ENCODE measurements at places on chromosomes 1 and 21.

DNA sequence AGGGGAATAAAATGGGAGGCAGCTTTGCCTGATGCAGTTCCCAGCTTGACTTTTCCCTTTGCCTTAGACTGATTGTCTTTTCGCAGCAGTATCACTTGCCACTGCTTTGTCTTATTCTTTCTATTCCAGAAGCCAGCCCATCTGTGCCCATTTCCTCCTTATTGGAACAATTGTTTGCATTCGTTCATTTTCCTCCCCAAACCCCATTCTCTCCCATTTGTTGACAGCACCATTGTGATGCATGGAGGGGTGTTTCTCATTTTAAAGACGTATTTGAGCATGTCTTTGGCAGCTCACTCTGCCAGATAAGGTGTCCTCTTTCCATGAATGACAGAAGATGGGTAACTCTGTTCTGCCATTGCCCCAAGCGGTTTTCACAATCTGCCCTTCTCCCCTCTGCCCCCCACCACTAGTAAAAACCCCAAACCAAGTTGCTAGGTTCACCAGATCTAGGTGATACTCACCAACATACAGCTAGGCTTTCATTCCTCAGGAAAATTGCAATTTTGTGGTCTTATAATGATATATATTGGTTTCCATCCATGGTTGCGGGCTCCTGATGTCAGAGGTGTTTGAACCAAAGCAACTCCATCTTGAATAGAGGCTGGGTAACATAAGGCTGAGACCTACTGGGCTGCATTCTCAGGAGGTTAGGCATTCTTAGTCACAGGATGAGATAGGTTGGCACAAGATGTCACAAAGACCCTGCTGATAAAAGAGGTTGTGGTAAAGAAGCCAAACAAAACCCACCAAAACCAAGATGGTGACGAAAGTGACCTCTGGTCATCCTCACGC is 30.8 kb downstream of the SERBP1 start:
- no peaks in the 10 kb centered on the region for H3K27me3 ChIP-seq
- H3K27ac ChIP-seq = peak overlapping the region; percentile 49
- no peak overlapping the region for H3K4me3 ChIP-seq
- H3K4me1 ChIP-seq = peaks cover 11% of the 10 kb centered on the region

DNA sequence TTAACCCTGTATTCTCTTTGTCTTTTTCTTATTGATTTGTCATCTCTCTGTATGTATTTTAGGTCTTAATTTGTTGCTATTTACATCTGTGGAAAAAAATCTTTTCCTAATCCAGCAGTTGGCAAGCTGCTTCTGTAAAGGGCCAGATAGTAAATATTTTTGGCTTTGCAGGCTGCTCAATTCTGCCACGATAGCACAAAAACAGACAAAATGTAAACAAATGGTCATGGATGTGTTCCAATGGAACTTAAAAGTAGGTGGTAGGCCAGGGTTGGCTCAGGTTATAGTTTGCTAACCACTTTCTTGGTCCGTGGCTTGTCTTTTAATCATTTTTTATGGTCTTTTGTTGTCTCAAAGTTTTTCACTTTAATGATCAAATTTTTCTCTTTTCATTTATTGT is 371.8 kb downstream of the HHAT start:
- peaks cover 33% of the 10 kb centered on the region for H3K27me3 ChIP-seq
- no peaks in the 10 kb centered on the region for H3K36me3 ChIP-seq
- H3K27ac ChIP-seq = no peak overlapping the region
- peaks cover 12% of the 10 kb centered on the region for H3K4me1 ChIP-seq

GRCh38 chr1:41728403-41729202 is 190.1 kb downstream of the HIVEP3 start:
- H3K36me3 ChIP-seq = no peaks in the 10 kb centered on the region
- peak overlapping the region; percentile 67 for H3K27ac ChIP-seq
- DNase-seq = peak; percentile 20
- H3K4me1 ChIP-seq = peaks cover 43% of the 10 kb centered on the region

DNA sequence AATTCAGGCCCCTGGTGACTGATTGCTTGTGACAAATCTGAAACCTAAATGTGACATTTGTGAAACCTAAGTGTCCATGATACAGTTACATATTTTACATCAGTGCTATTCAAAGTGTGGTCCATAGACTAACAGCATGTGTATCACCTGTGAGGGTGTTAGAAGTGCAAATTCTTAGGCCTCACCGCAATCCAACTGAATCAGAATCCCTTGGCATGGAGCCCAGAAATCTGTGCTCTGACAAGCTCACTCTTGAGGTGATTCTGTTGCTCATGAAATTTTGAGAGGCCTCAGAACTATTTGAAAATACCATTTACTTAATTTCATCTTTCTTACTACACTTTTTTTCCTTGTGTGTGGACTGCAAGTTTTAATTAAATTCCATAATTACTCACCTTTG is 587.9 kb downstream of the ADGRL2 start:
- no peak overlapping the region for H3K4me3 ChIP-seq
- no peaks in the 10 kb centered on the region for H3K4me1 ChIP-seq
- no peaks in the 10 kb centered on the region for H3K27me3 ChIP-seq
- no peak overlapping the region for H3K27ac ChIP-seq
- H3K36me3 ChIP-seq = no peaks in the 10 kb centered on the region

- no peaks in the 10 kb centered on the region for H3K4me1 ChIP-seq
- DNase-seq = no peak
Observed at GRCh38 chr21:16070207-16070651, 340.4 kb downstream of the USP25 start.

GRCh38 chr1:6570100-6570499 is 9.7 kb upstream of the ZBTB48 start:
- no peaks in the 10 kb centered on the region for H3K4me1 ChIP-seq
- no peaks in the 10 kb centered on the region for H3K36me3 ChIP-seq
- no peak for DNase-seq
- no peak overlapping the region for H3K4me3 ChIP-seq
- no peak overlapping the region for H3K27ac ChIP-seq

- no peak for DNase-seq
- no peak overlapping the region for H3K27ac ChIP-seq
- no peak overlapping the region for H3K4me3 ChIP-seq
- H3K36me3 ChIP-seq = no peaks in the 10 kb centered on the region
- H3K27me3 ChIP-seq = peaks cover 49% of the 10 kb centered on the region
Observed at GRCh38 chr1:76871355-76871974, 4.2 kb downstream of the ST6GALNAC5 start.

- no peak overlapping the region for H3K27ac ChIP-seq
- DNase-seq = no peak
- H3K4me3 ChIP-seq = no peak overlapping the region
Observed at GRCh38 chr1:15568387-15569073, 16.3 kb downstream of the AGMAT start.

- no peaks in the 10 kb centered on the region for H3K27me3 ChIP-seq
- no peak for DNase-seq
- H3K4me3 ChIP-seq = no peak overlapping the region
- H3K36me3 ChIP-seq = peaks cover 25% of the 10 kb centered on the region
- H3K27ac ChIP-seq = no peak overlapping the region
- H3K4me1 ChIP-seq = peaks cover 77% of the 10 kb centered on the region
Observed at GRCh38 chr1:165853528-165854075, 26.2 kb downstream of the UCK2 start.

- peaks cover 75% of the 10 kb centered on the region for H3K4me1 ChIP-seq
- H3K27ac ChIP-seq = peak overlapping the region; percentile 98
Observed at GRCh38 chr1:15951341-15952153, 24.4 kb downstream of the ZBTB17 start.

DNA sequence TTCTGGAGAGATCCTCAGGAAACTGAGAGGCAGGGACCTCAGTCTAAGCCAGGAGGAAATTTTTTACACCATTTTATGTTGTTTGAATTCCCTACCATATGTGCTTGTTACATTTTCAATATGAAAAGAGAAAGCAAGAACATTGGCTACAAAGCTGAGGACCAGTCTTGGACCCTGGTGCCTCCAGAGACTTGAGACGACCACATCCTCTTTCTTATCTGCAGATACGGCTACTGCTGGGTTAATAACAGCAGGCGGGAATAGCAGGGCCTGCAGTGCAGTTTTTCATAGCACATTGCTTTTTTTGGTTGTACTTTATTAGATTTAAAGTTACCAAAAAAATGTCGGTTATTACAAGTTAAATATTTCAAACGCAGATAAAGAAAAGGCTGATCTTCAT is 3.9 kb downstream of the KDM4A start:
- H3K4me3 ChIP-seq = no peak overlapping the region
- H3K4me1 ChIP-seq = peaks cover 26% of the 10 kb centered on the region
- no peak for DNase-seq
- no peaks in the 10 kb centered on the region for H3K27me3 ChIP-seq
- H3K27ac ChIP-seq = peak overlapping the region; percentile 40

DNA sequence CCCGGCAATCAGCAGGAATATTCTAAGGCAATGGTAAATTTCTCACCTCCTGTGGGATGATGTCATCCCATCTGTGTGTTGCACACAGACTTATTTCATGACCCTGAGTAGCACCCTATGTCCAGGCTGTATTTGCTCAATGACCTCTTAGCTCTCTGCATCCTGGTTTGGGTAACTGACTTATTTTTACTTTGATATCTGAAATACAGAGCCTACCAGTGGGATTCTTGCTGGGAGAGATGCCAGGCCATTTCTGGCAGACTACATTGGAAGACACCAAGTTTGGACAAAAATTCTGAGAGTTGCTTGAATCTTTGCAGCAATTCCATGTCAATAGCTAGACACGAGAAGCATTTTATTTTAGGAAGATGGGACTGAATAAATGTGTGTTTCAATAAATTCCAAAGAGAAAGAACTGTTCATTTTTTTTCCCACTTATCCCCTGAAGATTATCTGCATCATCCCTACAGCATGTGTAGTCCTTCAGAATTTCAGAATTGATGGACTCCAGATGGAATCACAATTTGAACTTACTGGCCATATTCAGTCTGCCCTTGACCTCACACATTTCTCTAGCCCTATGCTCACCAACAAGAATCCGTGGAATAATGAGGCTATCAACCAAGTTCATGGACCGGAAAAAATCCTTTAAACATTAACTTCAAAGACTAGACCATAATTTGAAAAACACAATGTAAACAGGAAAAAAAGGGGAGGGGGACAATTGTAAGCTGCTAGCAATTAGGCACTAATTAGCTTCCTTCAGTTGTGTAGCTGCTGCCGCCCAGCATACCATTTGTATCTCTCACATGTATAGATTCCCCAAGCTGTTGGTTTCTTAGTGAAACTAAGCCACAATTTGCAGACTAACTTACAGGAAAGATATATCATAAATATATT is 226.5 kb downstream of the HMCN1 start:
- no peaks in the 10 kb centered on the region for H3K36me3 ChIP-seq
- no peak overlapping the region for H3K4me3 ChIP-seq
- no peaks in the 10 kb centered on the region for H3K4me1 ChIP-seq
- DNase-seq = no peak

GRCh38 chr21:42532466-42533181 is 19.0 kb downstream of the SLC37A1 start:
- no peak overlapping the region for H3K4me3 ChIP-seq
- H3K27ac ChIP-seq = no peak overlapping the region
